Esophagus squamous epithelium (tissue), 5 donors: ENCODE measurements at places on chromosomes 16 and 17.

GRCh38 chr17:5700745-5701144 is 116.4 kb upstream of the NLRP1 start:
- DNase-seq: no peak

- no peak for DNase-seq
Measured at GRCh38 chr17:49387498-49388289, 25.6 kb upstream of the ZNF652 start.

DNA sequence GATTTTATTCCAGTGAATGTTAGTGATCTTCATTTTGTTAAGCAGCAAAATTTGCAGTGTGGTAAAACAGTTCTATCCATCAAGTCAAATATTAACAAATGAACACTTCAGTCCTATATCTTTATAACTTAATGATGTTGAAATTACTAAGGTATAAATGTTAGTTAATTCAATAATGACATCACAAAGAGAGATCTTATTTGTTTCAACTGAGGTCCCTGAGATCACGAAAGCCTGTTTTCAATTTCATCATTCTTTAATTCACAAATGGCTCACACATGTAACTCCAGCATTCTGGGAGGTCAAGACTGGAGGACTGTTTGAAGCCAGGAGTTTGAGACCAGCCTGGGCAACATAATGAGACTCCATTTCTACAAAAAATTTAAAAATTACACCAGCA is 13.9 kb downstream of the SMURF2 start:
- DNase-seq: no peak

DNA sequence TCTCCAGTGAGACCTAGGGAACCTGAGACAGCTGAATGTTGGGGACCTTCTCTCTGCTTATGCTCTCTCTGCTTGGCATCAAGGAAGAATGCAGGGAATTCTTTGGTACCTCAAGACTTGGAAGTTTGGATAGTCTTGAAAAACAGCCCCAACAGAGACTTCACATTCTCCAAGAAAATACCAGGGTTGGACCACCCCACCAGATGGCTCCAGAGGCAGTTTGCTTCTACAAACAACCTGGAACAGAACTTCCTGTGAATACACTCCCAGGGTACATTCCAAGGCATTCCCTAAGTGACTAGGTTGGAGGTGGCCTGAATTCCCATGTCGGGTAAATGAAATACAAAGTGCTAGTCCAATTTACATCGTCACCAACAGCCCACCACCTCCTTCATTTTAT is 314.4 kb downstream of the PMP22 start:
- DNase-seq: no peak

- no peak for DNase-seq
Measured at GRCh38 chr16:50591800-50592771, 43.9 kb downstream of the NKD1 start.

GRCh38 chr17:72539981-72540897 is 419.4 kb downstream of the SOX9 start:
- DNase-seq: no peak

DNA sequence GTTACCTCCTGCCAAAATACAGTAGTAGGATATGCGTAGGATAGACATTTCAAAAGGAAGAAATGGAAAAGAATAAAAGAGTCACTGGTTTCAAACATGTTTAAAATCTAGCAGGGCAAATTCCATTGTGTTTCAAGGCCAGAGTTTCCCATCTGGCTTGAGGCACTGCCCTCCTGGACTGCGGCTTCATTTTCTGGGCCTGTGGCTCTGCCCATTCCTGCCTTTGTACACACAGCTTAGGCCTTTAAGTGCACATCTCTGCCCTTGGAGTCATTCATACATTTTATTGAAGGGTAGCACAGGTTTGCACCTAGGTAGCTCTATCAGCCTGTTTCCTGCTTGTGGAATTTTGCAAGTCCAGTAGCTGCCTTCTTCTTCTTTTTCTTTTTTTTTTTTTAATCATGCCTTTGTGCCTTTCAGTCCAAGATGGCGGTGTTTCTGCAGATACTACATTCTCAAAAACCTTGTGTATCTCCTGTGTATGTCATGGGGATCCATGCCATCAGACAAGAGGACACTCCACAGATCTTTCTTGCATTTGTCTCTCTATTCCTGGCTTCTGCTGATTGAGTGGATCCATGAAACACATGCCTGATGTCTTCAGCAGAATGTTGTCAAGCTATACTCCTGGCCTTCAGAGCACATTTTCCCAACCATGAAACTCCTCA is 282.9 kb downstream of the BCAS3 start:
- no peak for DNase-seq
